ENCODE measurements at places on chromosomes 4 and X.
A peak's percentile ranks its signal among the peaks of the same experiment; 100 is the strongest.

GRCh38 chr4:185101354-185101890, 41.6 kb upstream of the SLC25A4 start:
- no peak for DNase-seq

GRCh38 chr4:53920116-53920515, 144.3 kb downstream of the CHIC2 start:
- no peak for DNase-seq

DNA sequence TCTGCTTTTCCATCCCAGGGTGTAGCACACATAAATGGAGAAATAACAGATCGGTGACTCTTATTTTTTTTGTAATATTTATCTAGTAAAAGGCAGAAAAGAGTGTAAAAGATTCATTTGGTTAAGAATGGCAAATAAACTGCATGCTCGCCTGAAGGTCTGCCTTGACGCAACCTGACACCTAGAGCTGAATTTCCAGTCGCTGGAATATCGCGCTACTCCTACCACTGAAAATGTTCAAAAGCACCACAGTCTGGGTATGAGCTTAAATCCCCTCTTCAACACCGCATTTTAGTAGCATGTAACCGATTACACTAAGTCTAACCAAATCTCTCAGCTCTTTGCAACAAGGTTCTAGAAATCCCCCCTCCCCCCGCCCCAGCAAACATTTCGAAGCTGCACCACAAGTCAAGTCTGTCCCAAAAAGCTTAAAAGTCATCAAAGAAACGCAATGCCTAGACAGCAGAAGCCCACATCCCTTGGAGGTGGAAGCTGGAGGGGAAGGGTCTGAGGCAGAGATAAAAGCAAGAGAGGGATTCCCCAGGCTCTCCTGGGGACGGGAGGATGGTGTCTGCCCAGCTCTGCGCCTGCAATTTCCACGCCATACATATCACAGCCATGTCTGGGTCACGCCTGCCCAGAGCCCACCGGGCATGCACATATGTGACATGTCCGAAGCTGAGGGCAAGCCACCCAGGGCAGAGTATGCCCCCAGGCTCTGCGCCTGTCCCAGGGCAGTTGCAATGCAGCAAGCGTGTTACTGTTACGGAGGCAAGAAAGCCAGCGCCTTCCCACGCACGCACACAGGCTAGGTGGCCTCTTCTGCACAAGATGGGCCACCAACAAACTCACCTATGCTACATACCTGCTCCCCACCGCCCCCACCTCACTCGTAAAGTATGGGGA, 1.4 kb downstream of the FGF13 start:
- DNase-seq = peak; percentile 11

DNA sequence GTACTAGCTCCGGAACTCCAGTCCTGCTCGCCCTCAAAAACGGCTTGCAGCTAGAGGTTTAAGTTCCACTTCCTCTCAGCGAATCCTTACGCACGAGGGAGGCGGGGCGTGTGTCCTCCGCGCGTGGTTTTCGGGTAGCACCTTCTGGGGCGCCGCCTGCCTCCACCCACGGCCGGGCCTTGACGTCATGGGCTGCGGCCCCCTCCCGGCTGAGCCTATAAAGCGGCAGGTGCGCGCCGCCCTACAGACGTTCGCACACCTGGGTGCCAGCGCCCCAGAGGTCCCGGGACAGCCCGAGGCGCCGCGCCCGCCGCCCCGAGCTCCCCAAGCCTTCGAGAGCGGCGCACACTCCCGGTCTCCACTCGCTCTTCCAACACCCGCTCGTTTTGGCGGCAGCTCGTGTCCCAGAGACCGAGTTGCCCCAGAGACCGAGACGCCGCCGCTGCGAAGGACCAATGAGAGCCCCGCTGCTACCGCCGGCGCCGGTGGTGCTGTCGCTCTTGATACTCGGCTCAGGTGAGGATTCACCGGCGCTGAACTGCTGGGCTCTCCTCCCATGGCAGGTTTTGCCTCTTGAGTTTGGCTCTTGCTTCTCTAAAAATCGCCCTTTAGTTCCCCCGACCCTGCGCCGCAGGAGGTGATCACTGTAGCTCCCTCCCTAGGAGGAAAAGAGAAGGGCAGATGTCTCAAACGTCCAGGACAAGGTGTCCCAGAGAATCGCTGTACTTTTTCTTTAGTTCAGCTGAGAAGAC, at the start of gene AREG:
TSS of gene AREG (plus strand) at position 246 of the 752 bp plus-strand sequence. CDS start at position 456, 210 bp downstream.
- DNase-seq = peak; percentile 54

DNA sequence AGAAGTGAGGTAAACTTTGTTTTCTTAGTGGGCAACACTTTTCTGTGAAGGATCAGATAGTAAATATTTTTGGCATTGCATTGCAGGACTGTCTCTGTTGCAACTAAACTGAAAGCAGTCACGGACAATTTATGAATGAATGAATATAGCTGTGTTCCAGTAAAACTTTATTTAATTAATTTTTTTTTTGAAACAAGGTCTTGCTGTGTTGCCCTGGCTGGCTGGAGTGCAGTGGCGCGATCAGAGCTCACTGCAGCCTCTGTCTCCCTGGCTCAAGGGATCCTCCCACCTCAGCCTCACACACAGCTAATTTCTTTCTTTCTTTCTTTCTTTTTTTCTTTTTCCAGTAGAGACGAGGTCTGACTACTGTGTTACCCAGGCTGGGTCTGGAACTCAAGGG, 15.8 kb downstream of the RBM10 start:
- no peak for DNase-seq

All from head of caudate nucleus (tissue), 42 donors.